ENCODE measurements at places on chromosomes 6 and 20.

- no peak for DNase-seq
Measured at GRCh38 chr6:122753000-122753687, 26.4 kb upstream of the FABP7 start.

DNA sequence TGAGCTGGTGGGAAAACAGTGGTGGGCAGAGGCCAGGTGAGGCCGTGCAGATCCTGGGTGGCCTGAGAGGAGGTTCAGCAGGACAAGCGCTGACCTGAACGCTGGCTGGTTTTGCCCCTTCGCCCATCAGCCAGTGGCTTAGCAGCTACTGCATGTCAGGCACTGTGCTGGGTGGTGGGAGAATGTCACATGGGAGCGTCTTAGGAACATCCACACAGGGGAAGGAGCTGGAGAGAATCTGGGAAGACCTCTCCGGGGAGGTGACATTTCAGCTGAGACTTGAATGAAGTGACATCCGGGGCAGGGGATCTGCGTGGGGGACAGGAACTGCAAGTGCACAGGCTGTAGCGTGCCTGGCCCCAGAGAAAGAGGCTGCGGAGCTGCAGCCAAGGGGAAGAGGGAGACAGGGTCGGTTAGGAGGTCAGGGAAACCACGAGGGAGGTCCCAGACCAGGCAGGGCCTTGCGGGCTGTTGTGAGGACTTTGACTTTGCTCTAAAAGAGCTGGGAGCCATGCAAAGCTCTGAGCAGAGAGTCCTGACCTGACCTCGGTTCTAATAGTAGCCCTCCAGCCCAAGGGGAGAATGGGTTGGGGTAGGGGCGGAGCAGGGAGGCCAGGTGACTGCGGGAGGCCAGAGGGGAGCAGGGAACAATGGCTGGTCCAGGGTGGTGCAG, 156.8 kb upstream of the PTPN1 start:
- no peak for DNase-seq

DNA sequence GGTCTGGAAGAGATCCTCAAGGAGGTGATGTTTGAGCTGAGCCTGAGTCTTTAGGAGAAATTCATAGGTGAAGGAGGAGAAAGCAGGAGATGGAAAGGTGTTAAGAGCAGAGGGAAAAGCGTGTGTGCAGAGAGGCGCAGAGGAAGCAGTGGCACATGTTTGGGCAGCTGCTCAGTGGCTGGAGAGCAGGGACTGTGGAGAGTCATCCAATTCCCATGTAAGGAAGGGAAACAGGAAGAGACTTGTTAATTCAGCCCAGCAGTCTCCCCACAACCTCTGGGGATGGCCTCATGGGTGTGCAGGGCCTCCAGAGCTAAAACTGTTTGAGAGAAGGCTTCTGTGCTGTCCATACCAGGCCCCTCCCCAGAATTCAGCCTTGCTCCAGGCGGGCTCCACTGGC, 16.2 kb downstream of the AAR2 start:
- no peak for DNase-seq

- DNase-seq = no peak
Measured at GRCh38 chr20:7996898-7997297, 22.7 kb downstream of the TMX4 start.

DNA sequence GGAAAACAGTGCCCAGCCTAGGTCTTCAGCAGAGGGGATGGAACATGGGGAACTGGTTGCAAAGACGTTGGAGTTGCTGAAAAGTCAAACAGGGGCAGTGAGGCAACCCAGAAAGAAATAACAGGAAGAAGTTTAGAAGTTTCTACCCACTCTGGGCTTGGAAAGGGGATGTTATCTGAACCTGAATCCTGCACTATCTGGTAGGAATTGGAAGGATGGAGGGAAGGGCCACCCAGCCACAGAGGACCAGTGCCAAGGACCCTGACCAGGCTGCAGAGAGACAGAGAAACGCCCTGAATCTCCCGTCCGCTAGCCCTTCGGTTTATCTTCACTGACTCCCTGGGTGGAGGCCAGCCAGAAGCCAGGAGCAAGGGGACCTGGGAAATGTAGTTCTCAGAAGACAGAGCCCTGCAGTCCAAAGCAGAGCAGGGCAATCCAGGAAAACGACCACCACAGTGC, 217.3 kb upstream of the RREB1 start:
- no peak for DNase-seq

GRCh38 chr20:19947611-19948264, 69.4 kb upstream of the NAA20 start:
- DNase-seq = peak; percentile 48

- peak; percentile 20 for DNase-seq
Measured at GRCh38 chr6:27374824-27375612, 13.5 kb upstream of the ZNF391 start.

GRCh38 chr6:143498428-143498827, 13.1 kb downstream of the FUCA2 start:
- DNase-seq = no peak

DNA sequence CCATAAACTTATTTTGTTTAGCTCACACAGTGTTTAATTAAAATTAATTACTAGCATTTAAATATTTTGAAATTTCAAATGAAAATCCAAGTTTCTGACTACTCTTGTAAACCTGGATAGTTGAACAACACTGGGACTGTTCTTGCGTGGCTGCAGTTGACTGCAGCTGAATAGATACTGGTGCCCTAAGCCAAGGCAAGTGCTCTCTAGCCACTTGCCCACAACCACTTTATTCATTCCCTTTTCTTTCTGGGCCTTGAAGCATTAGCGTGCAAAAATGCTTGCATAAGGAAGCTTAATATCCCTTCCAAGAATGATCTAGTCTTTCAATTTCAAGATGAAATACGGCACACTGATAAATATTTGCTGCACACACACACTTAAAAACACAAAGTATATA, 676.0 kb upstream of the MARCKS start:
- DNase-seq = no peak

DNA sequence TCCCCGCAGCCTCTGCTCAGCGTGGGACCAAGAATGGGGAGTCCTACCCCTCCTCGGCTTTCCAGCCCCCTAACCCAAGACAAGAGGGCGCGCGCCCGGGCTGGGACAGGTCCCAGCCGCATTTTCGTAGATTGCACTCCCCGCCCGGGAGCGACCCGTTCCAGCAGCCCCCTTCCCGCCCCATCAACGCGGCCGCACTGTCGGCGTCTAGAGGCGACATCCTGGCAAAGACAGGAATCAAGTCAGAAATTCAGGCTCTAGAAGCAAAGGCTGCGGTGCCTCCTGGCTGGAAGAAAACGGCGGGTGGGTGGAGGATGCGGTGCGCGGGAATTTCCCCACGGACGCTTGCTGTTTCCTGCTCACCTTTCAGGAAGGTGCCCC, 957 bp downstream of the PROKR2 start:
- no peak for DNase-seq

DNA sequence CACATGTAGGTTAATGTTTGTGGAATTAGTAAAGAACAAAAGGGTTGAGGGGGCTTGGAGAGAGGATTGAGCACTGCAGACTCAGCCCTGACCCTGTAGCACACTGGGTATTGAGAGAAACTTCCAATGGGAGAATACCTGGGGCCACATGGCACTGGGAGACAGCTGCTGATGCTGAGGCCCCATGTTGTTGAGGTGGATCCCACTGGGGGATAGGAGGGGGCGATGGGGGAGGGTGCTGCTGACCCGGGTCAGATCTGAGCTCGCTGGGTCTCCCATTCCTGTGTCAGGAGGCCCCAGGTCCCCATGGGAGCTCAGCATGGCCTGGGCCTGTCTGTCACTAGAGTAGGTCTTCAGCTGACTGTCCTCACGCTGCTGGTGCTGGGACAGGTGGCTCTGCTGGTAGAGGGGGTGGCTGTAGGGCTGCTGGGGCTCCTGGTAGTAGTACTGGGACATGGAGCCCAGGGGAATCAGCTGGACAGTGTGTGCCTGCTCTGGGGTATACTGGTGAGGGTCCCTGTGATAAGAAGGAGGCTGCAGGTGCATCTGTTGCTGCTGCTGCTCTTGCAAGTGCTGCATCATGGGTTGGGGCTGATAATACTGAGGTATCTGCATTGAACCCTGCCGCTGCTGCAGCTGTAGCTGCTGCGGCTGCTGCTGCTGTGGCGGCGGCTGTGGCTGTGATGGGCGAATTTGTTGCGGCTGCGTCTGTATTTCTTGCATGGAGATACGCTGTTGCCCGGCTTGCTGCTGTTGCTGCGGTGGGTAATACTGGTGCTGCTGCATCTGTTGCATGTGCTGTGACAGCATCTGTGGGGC, 50.6 kb upstream of the MRPS10 start:
- DNase-seq = no peak

DNA sequence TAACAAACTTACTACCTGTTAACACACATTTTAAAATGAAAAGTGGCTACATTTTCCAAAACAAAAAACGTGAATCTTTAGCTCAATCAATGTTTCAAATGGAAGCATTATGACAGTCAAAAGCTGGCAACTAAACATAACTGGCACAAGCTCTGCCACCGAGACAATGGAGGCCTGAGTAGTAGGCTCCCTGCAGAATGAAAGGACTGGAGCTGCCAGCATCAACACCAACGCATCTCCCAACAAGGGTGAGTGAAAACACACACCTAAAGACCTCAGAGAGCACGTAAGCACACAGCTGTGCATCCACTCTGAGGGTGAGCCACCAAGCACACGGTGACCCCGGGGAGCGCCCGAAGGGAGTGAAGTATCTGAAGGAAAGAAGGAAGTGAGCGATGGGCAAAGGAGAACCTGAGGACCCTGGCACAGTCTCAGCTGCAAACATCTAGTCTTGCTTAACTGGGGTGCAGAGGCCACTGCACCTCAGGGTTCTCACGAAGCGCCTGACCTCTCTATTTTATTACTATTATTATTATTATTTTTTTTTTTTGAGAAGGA, 1.6 kb upstream of the ADRM1 start:
- no peak for DNase-seq
